Muscle of leg (tissue), 16 donors: ENCODE measurements at places on chromosomes 5 and 9. TPM values are rescaled to one million over a fixed set of nuclear protein-coding genes. Genes with fewer than 3 reads are reported as not detected.

DNA sequence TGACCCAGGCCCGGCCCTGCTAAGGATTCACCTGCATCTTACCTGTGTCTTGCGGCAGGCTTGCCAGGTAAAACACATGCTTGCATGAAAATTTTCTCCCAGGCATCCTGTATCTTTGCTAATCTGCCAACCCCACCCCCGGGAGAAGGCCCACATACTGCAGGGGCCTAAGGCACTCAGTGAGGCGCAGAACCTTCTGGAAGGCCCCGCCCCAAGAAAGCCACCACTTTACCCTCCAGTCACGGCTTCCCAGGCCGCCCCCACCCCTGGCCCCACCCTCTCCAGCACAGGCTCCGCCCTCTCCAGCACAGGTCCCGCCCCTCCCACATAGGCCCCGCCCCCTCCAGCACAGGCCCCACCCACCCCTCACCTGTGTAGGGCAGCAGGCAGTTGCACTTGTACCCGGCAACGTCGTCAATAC lies 29.8 kb upstream of the SEC16A start:
- H3K4me1 ChIP-seq: peaks cover 17% of the 10 kb centered on the region
- H3K4me3 ChIP-seq: no peak overlapping the region
- DNase-seq: no peak
- peaks cover 97% of the 10 kb centered on the region for H3K36me3 ChIP-seq
- H3K27me3 ChIP-seq: no peaks in the 10 kb centered on the region

GRCh38 chr9:91765296-91765695 lies 184.7 kb downstream of the ROR2 start:
- no peaks in the 10 kb centered on the region for H3K4me1 ChIP-seq
- peaks cover 11% of the 10 kb centered on the region for H3K27me3 ChIP-seq
- no peak for DNase-seq
- no peak overlapping the region for H3K27ac ChIP-seq
- no peaks in the 10 kb centered on the region for H3K36me3 ChIP-seq

GRCh38 chr5:76472335-76473008 lies 69.4 kb downstream of the IQGAP2 start:
- no peak overlapping the region for H3K4me3 ChIP-seq
- no peaks in the 10 kb centered on the region for H3K27me3 ChIP-seq
- no peak for DNase-seq
- no peaks in the 10 kb centered on the region for H3K4me1 ChIP-seq
- H3K27ac ChIP-seq: no peak overlapping the region
- H3K36me3 ChIP-seq: no peaks in the 10 kb centered on the region

GRCh38 chr9:99180199-99180598 lies 41.5 kb downstream of the ALG2 start:
- no peaks in the 10 kb centered on the region for H3K27me3 ChIP-seq
- H3K4me3 ChIP-seq: no peak overlapping the region
- peaks cover 30% of the 10 kb centered on the region for H3K4me1 ChIP-seq
- no peak for DNase-seq

DNA sequence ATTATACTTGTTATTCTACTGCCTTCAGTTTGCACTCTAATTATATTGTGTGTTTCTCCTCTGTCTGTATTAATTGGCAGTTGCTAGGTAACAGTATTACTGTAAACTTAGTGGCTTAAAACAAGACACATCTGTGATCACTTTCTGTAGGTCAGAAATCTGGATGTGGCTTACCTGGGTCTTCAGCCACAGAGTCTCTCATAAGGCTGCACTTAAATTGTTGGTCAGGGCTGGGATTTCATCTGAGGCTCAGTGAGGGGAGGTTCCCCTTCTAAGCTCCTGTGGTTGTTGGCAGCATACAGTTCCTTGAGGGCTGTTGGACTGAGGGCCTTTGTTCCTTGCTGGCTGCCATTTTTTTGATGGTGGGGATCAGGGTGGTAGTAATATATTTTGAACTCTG lies 68.8 kb downstream of the SLC44A1 start:
- H3K4me3 ChIP-seq: no peak overlapping the region
- H3K4me1 ChIP-seq: no peaks in the 10 kb centered on the region
- no peaks in the 10 kb centered on the region for H3K36me3 ChIP-seq
- DNase-seq: no peak

- H3K27ac ChIP-seq: no peak overlapping the region
- no peak overlapping the region for H3K4me3 ChIP-seq
- no peaks in the 10 kb centered on the region for H3K4me1 ChIP-seq
- H3K27me3 ChIP-seq: no peaks in the 10 kb centered on the region
- DNase-seq: peak; percentile 55
- no peaks in the 10 kb centered on the region for H3K36me3 ChIP-seq
These were observed 203.3 kb upstream of the CDH9 start for GRCh38 chr5:27241564-27242257.

DNA sequence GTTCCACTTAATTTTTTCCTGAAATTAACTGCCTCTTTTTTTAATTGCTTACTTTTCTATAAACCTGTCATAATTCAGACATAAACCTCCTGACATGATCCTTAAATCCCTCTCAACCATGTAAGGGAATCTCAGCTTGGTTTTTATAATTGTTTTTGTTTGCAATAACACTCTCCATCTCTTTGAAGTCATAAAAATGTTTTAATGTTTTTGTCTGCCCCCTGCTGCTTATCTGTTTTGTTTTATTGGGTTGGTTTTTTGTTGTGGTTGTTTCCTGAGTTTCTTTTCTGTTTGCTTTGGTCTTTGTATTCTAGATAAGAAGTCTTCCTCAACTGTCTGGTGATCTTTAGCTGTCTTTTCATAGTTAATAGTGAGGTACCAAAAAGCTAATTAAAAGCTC lies 142.0 kb downstream of the CDH6 start:
- no peaks in the 10 kb centered on the region for H3K4me1 ChIP-seq
- H3K4me3 ChIP-seq: no peak overlapping the region
- no peaks in the 10 kb centered on the region for H3K36me3 ChIP-seq
- no peaks in the 10 kb centered on the region for H3K27me3 ChIP-seq

- H3K27ac ChIP-seq: no peak within 1 kb of the TSS
- peak within 1 kb of the TSS; percentile 41 for H3K4me3 ChIP-seq
- H3K36me3 ChIP-seq: no peaks in the 10 kb centered on the region
- peaks cover 22% of the 10 kb centered on the region for H3K27me3 ChIP-seq
- DNase-seq: peak; percentile 49
These were observed at the start of gene RASEF for GRCh38 chr9:83062651-83063527. RASEF (minus strand) TSS chr9:83063142; CDS start chr9:83062867, 275 bp downstream.

- no peak for DNase-seq
- H3K36me3 ChIP-seq: no peaks in the 10 kb centered on the region
- no peak overlapping the region for H3K27ac ChIP-seq
- H3K4me1 ChIP-seq: no peaks in the 10 kb centered on the region
These were observed 120.2 kb downstream of the PSD2 start for GRCh38 chr5:139915834-139916233.

DNA sequence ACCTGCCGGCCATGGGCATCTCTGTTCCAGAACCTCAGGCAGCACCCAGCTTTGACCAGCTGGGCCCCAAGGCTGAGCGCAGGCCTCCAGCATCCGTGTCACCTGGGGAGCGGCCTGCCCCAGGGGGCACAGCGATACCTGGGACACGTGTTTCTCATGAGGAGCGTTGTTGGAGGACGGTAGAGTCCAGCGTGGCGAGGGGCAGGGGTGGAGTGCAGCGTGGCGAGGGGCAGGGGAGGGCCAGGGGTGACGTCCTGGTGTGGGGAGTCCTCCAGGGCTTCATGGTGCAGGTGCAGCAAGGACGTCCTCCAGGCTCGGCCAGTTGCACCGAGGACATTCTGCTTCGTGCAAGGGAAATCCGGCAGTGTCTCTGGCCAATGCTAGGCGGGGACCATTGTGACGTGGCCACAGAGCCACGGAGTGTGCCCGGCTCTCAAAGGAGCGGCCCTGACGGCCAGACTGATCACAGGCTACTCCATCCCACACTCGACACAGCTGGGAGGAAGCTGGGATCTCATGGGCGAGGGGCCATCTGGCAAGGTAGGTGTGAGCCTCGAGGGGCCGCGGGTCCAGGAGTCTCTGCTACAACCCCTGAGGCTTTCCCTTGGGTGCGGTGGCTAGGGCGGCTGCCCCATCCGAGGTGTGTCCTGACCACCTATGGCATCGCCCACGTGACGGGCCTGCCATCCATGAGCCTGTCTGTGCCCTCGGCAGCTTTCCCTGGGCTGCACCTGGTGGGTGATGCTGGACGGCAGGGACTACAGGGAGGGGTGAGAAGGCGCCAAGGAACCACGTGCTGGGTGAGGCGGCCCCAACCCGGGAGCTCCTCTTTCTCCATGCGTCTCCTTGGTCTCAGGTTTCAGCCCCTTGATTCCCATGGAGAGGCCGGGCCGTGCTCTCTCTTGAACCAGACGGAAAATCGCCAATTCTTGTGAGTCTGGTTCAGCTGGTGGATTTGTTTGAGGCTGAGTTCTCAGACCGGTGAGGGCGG lies 33.8 kb downstream of the SLC9A3 start:
- no peaks in the 10 kb centered on the region for H3K36me3 ChIP-seq
- no peak for DNase-seq
- no peak overlapping the region for H3K4me3 ChIP-seq
- H3K4me1 ChIP-seq: peaks cover 18% of the 10 kb centered on the region

The NIM1K gene
- 0.22 TPM for total RNA-seq

GRCh38 chr5:66596636-66597182 lies 516 bp downstream of the MAST4 start:
- DNase-seq: peak; percentile 13
- peaks cover 41% of the 10 kb centered on the region for H3K27me3 ChIP-seq
- H3K27ac ChIP-seq: no peak overlapping the region
- peaks cover 11% of the 10 kb centered on the region for H3K4me1 ChIP-seq
- no peaks in the 10 kb centered on the region for H3K36me3 ChIP-seq

DNA sequence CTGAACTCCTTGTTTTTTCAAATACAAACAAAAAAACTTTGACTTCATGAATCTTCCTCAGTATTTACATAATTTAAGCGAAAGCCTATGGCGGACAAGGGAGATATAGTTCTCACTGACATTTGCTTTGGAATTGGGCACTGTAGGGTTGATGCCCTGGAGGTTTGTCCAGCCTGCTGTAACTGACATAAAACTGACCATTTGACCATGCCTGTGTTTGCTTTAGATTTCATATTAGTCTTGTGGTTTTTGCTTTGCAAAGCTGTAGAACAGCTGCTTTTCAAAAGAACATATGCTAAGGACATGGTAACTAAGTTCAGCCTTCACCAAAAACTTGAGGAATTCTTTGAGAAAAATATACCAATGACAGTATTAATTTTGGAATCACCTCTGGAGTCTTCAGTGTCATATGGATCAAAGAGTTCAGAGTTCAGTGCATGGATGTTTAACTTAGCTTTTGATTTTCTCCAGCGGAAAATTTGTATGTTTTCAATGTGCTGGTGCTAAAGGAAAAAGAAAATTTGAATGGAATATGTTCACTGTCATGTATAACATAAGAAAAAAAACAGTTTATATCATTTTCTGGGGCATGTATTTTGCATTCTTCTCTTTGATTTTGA lies 1013.1 kb downstream of the NR2F1-AS1 start:
- no peaks in the 10 kb centered on the region for H3K27me3 ChIP-seq
- H3K4me3 ChIP-seq: no peak overlapping the region
- no peaks in the 10 kb centered on the region for H3K4me1 ChIP-seq
- H3K27ac ChIP-seq: no peak overlapping the region
- H3K36me3 ChIP-seq: no peaks in the 10 kb centered on the region
- no peak for DNase-seq

DNA sequence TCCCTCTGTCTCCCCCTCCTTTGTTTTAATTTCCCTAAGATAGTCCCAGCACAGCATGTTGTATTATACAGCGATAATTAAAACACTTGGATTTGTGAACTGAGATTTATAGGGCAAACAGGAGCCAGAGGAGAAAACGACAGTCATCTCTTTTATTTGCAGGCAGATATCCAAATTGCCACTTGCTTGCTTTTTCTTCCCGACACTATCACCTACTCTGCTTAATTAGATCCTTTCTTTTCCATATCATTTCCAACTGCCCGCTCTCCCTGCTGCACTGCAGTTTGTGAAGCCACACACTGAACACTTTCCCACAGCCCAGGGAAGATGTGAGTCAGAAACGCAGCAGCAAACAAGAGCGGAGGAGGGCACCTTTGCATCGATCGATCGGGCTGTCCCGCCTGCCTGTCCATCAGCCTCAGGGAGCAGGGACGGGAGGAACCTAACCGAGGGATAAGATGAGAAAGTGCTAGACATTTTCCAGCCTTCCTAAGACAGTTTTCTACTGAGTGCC lies 35.8 kb upstream of the SPRY4 start:
- no peak overlapping the region for H3K4me3 ChIP-seq
- no peak for DNase-seq
- H3K27me3 ChIP-seq: peaks cover 8% of the 10 kb centered on the region
- no peaks in the 10 kb centered on the region for H3K36me3 ChIP-seq
- peaks cover 50% of the 10 kb centered on the region for H3K4me1 ChIP-seq
- no peak overlapping the region for H3K27ac ChIP-seq

The GDA gene
- 0.49 TPM for total RNA-seq

DNA sequence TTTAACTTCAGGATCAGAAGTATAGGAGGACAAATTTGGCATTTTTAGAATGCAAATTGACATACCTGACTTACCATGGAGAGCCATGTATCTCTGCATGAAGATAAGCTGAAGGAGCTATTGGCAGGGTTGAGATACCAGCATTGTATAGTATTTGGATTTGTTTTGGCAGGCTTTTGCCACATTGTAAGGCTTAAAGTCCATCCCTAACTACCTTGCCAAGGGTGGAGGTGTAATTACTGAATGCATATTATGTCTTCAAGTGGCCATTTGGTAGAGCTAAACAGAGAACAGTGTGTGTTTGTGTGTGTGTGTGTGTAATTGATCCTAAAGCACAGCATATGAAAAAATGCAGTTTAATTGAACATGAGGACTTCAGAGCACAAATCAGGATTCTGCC lies 324.7 kb downstream of the FAM170A start:
- no peak overlapping the region for H3K27ac ChIP-seq
- no peak for DNase-seq
- H3K36me3 ChIP-seq: no peaks in the 10 kb centered on the region
- H3K27me3 ChIP-seq: no peaks in the 10 kb centered on the region

DNA sequence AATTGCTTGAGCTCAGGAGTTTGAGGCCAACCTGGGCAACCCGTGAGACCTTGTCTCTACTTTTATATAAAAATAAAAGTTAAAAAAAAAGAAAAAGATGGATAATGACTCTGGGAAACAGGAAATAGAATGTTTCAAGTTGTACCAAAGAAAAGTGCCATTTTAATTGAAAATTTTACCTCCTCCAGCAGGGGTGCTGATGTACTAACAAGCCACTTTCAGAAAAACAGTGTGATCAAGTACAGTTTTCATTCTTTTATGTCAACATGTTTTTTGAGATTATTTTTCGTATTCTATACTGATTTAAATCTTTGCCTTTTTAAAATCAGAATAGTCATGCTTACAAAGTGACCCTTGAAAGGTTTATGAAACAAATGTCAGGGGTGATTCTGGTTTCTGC lies 30.8 kb downstream of the F2R start:
- H3K36me3 ChIP-seq: no peaks in the 10 kb centered on the region
- H3K27ac ChIP-seq: no peak overlapping the region

GRCh38 chr5:58315794-58316193 lies 144.1 kb downstream of the PLK2 start:
- no peaks in the 10 kb centered on the region for H3K27me3 ChIP-seq
- no peak for DNase-seq
- H3K4me3 ChIP-seq: no peak overlapping the region
- H3K4me1 ChIP-seq: no peaks in the 10 kb centered on the region
- H3K36me3 ChIP-seq: no peaks in the 10 kb centered on the region

- DNase-seq: no peak
- H3K27ac ChIP-seq: no peak overlapping the region
- no peaks in the 10 kb centered on the region for H3K36me3 ChIP-seq
- no peak overlapping the region for H3K4me3 ChIP-seq
These were observed 218.1 kb downstream of the RAB3C start for GRCh38 chr5:58800861-58801540.

- no peaks in the 10 kb centered on the region for H3K36me3 ChIP-seq
- no peak overlapping the region for H3K4me3 ChIP-seq
- no peaks in the 10 kb centered on the region for H3K4me1 ChIP-seq
- H3K27me3 ChIP-seq: no peaks in the 10 kb centered on the region
- DNase-seq: no peak
These were observed 623.2 kb upstream of the FAM174A start for GRCh38 chr5:99911971-99912370.

The PRRX2 gene
- 8.9 TPM for total RNA-seq
